ENCODE measurements at places on chromosomes 3 and 15. TPM values are rescaled to one million over a fixed set of nuclear protein-coding genes. Genes with fewer than 3 reads are reported as not detected.

DNA sequence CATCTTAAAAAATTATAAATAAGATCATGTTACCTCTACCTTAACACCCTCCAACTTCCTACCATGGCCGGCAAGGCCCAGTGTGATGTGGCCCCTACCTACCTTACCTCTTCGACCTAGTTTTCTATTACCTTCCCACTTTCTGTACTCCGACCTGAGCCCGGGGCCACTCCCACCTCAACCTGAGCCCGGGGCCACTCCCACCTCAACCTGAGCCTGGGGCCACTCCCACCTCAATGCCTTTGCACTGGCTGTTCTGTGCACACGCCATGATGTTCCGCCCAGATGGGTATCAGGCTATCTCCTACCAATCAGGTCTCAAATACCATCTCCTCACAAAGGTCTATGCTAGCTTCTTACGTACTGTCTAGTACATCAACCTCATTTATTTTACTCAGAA, 66.8 kb upstream of the XXYLT1 start:
- no peak for DNase-seq

GRCh38 chr3:40079203-40079846, 230.2 kb upstream of the EIF1B start:
- no peak for DNase-seq

GRCh38 chr3:28077572-28077971, 163.8 kb upstream of the CMC1 start:
- no peak for DNase-seq

GRCh38 chr3:112338021-112338726, 5.2 kb downstream of the CD200 start:
- DNase-seq: no peak

DNA sequence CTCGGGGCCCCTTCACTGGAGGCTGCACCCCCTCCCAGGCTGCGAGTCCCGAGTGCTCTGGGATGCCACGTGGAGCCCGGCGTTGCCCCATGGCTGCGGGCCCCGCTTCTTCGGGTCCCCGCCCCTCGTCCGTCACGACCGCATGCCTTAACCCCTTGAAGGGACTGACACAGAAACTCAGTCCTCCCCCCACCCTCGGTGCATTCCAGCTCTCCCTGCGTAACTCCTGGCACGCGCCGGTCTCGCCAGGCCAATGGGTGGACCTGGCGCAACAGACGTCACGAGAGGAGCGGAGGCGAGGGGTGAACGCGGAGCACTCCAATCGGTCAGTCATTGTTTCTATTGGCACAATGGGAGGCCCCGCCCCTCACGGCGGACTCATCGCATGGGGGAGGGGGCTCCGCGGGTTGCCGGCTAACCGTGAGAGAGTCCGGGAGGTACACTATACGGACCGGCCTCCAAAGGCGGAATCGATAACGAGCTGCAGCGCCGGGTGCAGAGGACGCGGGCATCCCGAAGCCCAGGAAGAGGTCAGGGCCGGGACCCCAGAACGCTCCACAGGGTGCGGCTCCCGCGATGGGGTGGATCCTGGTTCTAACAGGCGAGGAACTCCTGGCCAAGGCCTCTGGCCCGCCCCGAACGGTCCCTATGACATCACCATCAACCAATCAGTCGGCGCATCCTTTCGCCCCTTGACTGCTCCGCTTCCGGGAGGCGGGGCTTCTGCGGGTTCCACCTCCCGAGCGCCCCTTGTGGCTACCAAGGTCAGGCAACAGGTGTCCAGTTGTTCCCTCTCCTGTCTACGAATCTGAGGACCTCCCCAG, 1.0 kb upstream of the CELSR3 start:
- peak; percentile 63 for DNase-seq

- no peak for DNase-seq
Observed at GRCh38 chr15:52329987-52330386, 34.4 kb upstream of the MYO5C start.

DNA sequence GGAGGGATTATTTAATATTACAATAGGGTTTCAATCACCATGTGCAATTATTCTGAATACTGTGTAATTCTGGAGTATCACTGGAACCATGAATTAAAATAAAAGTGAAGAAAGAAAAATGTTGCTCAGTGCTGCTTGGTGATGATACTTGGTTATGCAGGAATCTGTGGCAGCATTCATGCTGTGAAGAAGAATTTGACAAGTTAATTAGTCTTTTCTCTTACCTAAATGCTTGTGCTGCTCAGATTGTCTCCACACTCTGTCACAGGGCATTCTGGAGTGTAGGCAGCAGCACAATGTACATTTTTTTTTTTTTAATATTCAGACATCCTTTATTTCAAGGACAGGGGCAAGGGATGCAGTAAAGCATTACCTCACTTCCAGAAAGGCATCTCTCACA, 749.3 kb upstream of the CADM2 start:
- no peak for DNase-seq

- peak; percentile 88 for DNase-seq
Observed at GRCh38 chr3:50237754-50238548, 1.9 kb downstream of the GNAI2 start.

GRCh38 chr15:31465083-31465955, 138.7 kb downstream of the KLF13 start:
- no peak for DNase-seq

DNA sequence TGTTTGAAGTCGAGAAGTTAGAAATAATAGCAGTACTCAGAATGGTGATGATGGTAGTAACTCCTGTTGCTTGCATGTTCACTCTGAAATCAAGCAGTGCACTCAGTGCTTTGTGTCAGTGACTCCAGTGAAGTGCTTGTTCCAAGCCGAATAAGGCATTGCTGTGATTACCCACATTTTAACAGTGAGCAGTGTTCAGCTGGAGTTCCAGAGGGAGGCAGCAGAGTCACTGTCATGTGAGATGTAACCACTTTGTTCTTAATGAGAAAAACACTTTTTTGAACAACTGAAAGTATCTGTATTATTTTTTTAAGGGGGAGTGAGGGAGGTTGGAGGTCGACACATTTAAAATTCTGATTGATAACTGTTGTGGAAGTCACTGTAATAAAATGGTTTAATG, 3.7 kb downstream of the MDFIC2 start:
- no peak for DNase-seq

- no peak for DNase-seq
Observed at GRCh38 chr3:72047221-72047871, 262.4 kb upstream of the PROK2 start.

DNA sequence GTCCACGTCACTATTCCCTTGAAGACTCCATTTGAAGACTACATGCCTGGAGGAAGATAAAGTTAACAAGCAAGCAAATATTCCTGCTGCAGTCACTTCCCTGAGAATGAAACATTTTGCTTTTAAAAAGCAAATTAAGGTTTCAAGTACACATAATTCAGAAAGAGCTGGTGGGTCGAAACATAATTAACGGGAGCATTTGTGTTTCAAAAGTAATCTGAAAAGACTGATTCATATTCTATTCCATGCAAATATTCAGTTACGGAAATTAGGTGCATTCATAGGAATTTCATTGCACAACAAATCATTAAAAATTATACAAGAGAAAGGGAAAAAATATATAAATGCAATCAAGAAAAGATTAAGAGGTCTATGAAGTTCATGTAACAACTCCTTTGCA, 260.9 kb downstream of the NEK10 start:
- no peak for DNase-seq

GRCh38 chr15:36757189-36757814, 177.9 kb downstream of the CDIN1 start:
- DNase-seq: no peak

- DNase-seq: no peak
Observed at GRCh38 chr3:105913616-105914015, 44.8 kb upstream of the CBLB start.

GRCh38 chr15:34132881-34133280, 31.0 kb downstream of the PGBD4 start:
- no peak for DNase-seq

GRCh38 chr3:187873843-187874242, 128.6 kb upstream of the BCL6 start:
- DNase-seq: no peak

GRCh38 chr3:101043687-101044078, 50.5 kb upstream of the ABI3BP start:
- DNase-seq: no peak

- no peak for DNase-seq
Observed at GRCh38 chr3:155664925-155665695, 79.8 kb downstream of the PLCH1 start.

- no peak for DNase-seq
Observed at GRCh38 chr3:152349392-152349791, 80.7 kb downstream of the MBNL1 start.

DNA sequence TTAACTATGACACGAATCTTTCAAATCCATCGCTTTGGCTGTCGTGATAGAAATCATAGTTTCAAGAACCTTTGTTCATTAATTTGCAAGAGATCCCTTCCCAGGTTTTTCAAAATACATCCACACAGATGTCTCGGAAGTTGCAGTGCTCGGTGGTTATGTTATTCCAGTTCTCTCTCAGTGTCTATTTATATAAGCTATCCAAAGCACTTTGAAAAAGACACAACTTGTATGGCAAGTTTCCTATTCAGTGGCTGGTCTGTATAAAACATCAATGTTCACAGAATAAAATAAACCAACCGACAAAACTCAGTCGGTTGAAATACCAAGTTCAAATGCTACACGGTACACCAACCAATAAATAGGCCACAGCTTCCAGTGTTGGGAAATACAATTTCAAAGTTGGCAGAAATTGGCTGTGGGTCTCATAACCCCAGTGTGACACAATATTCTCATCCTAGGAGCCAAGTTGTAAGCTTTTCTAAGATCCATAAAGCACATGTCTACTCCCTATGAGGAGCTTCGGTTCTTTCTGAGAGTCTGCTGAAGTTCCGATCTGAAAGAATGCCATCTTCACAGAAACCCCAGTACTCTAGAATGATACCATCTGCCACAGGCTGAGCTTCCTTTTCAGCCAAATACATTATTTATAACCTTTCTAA, 23.7 kb downstream of the SATB1 start:
- DNase-seq: no peak

DNA sequence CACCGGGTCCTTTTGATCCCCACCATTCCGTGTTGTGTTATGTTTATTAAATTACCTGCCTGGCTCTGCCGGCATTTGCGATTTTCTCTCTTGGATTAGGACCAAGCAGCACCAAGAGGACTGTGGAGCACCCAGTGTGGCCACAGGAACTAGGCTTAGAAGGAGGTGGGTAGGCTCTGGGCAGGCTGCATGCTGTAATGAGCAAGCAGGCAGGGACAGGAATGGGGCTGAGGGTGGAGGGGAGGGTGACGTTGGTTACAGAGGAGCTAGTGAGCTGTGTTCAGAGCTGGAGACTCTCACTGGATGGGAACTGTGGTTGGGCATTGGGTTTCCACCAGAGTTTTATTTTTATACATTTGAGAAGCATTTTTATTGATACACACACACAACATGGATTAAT, 7.9 kb upstream of the SCN5A start:
- DNase-seq: no peak

GRCh38 chr3:44814751-44815150, 47.0 kb upstream of the TMEM42 start:
- no peak for DNase-seq

DNA sequence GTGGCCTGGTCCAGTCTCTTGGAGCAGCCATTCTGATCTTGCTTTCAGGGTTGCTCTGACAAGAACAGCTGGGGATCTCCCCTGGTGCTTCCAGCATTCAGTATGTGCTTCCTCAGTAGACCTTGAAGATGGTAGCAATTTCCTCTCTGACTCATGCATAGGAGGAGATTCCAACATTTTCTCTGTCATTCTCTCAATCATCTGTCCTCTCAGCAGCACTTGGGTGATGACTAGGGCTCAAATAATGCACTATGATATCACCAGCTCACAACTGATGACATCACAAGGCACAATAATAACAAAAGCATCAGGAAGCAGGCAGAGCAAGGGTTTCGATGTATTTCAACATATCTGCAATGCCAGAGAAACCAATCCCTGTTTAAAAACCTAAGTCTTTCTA, 52.7 kb downstream of the NFKBIZ start:
- no peak for DNase-seq

- DNase-seq: peak; percentile 56
Observed at GRCh38 chr3:127673191-127674100, 694 bp downstream of the ABTB1 start.

- DNase-seq: no peak
Observed at GRCh38 chr3:71791634-71792033, 6.7 kb upstream of the PROK2 start.

PCOLCE2 gene
- not detected for total RNA-seq

PPP1R14D gene
- total RNA-seq: not detected

DUT gene
- 112 TPM for total RNA-seq

GPR176 gene
- 0.15 TPM for total RNA-seq

DUOX1 gene
- 0.35 TPM for total RNA-seq

DISP2 gene
- 0.03 TPM for total RNA-seq

GCSAM gene
- 21.6 TPM for total RNA-seq

KCNMB2 gene
- not detected for total RNA-seq

ALDH1A3 gene
- total RNA-seq: not detected

PP2D1 gene
- not detected for total RNA-seq

ARHGEF26 gene
- total RNA-seq: 0.23 TPM

CYP1A1 gene
- 3.3 TPM for total RNA-seq

ZPLD1 gene
- not detected for total RNA-seq
